ENCODE measurements at places on chromosomes 6 and 20. TPM values are rescaled to one million over a fixed set of nuclear protein-coding genes. Genes with fewer than 3 reads are reported as not detected.

Gene CCR6
- 0.20 TPM for polyA plus RNA-seq

Gene TRIM40
- polyA plus RNA-seq = not detected

Gene PNRC1
- 147 TPM for polyA plus RNA-seq

Gene BPIFA3
- polyA plus RNA-seq = not detected

Gene FNDC11
- polyA plus RNA-seq = 0.98 TPM

Gene HLA-DQB2
- 0.10 TPM for polyA plus RNA-seq

DNA sequence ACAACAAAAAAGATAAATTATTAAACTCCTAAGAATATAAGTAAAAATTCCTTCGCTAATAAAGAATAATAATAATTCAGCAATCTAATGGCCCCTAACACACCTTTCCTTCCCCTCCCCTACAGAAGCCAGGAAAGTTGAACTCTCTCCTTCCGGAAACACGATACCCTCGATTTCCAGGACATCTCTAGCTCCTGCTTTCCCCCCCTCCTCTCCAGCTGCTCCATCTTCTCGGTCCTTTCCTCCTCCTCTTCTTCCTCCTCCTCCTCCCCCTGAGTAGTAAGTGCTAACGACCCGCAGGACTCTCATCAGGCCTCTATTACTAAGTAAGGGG is 603 bp downstream of the TASP1 start:
- peak; percentile 2 for DNase-seq

DNA sequence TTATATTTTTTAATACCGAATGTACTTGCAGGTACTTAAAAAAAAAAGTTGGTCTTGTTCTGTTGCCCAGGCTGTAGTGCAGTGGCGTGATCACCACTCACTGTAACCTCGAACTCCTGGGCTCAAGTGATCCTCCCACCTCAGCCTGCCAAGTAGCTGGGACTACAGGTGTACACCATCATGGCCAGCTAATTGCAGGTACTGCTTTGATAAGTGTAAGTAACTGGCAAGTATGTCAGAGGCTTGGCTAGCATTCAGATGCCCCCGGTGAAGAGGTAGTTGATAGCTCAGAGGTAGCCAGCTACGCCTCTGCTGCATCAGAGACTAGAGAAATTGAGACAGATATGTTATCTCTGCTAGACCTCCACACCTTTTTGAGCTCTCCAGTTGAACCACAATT is 40.5 kb downstream of the BTBD9 start:
- no peak for DNase-seq

- DNase-seq = peak; percentile 28
These were observed 45.5 kb downstream of the STX11 start for GRCh38 chr6:144195671-144196270.

DNA sequence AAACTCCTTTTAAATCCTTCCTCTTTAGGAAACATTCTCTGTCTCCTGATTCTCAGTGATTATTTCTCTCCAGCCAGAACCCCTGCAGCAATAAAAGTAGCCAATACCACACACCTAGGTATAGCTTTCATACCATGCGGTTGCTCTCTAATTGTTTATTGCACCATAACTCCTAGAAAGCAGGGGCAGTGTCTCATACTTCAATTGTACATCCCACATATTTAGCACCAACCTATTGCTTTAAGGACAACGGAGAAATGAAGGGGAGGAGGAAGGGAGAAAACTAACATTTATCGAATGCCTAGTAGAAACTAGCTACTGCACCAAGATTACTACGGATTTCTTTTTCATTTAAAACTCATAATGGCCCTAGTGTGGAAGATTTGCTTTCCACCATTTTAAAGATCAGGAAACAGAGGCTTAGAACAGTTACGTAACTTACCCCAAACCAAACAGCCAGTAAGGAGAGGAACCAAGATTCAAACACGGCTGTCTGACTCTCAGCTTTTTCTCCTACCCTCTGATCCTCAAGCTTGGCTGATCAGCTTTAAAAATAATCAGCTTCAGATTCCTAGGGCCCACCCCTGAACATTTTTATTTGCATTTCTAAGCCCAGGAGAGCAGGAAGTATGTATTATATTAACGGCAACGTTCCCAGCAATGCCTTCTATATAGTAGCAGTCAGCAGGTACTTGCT is 43.4 kb upstream of the ATXN1 start:
- DNase-seq = no peak

GRCh38 chr6:131937703-131938631 is 13.2 kb downstream of the CCN2 start:
- no peak for DNase-seq

DNA sequence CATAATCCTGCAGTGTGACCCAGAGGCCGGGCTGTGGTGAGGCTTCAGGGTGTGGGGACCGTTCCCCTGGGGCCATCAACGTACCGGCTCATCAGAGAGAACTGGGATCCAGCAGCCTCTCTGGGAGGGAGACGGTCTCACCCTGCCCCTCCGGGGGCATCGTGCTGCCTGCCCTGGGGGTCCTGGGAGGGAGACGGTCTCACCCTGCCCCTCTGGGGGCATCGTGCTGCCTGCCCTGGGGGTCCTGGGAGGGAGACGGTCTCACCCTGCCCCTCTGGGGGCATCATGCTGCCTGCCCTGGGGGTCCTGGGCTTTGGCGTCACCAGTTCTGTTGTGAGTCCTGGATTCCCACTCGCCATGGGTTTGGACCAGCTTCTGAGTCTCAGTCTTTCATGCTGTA is 17.1 kb downstream of the SMOC2 start:
- DNase-seq = no peak

GRCh38 chr20:4136078-4136966 is 121.0 kb upstream of the RNF24 start:
- no peak for DNase-seq

DNA sequence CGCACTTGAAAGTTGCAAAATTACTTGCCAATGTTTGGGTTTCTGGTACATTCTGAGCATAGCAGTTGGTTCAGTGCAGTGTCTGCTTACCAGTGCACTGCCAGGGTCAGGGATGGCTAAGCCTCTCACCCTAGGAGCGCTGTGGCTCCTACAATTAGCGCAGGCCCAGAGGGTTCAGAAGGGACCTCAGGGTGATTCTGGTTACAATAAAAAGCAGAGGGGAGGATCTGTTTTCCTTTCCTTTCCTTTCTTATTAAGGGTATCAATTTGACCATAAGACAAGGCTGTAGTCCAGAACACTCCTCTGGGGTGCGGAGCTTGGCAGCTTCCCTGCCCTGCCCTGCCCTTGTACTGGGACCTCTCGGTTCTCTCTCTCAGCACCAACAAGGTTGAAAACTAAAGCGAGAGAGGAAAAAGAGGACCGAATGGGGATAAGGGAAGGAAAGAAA is 2.6 kb downstream of the MAFB start:
- no peak for DNase-seq

- DNase-seq = no peak
These were observed 140.6 kb upstream of the SLC22A16 start for GRCh38 chr6:110617057-110617456.

GRCh38 chr20:62736407-62737071 is 27.9 kb downstream of the NTSR1 start:
- no peak for DNase-seq

DNA sequence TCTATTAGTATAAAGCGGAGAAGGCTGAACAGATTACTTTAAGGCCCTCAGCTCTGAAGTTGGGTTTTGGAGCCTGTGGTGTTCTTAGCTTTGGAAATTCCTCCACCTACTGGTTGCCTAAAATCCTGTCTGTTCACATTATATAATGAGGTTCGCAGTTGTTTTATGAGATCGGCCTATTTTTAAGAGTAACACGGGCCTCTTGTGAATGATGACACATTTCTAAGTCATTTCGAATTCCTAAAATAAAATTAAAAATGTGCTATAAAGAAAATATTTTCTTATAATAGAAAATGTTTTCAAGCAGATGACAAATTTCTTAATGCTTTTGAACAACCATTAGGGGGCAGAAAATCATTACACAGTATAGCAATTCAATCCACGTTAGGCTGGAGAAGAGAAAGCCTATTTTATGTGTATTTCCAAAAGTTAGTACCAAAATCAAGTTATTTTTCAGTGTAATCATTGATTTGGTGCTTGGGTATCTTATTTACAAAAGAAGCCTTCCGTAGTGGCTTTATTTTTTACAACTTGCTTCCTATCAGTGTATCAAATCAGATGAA is 15.8 kb upstream of the FAM8A1 start:
- peak; percentile 64 for DNase-seq

DNA sequence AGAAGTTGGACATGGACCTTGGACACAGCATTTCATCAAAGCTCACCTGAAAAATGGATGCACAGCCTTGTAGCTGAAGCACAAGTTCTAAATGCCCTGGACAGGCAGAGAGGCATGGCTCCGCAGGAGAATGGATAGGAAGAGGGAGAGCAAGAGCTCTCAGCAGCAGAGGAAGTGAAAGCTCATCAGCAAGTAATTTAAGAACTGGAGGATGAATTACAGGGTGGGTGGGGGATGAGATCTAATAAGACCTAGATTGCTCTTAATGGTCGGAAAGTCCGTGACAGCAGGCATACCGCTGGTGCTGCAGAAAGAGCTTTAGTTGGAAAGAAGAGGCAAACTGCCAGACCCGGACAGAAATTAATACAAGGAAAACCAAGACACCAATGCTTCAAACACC is 37.3 kb upstream of the SAYSD1 start:
- DNase-seq = no peak

DNA sequence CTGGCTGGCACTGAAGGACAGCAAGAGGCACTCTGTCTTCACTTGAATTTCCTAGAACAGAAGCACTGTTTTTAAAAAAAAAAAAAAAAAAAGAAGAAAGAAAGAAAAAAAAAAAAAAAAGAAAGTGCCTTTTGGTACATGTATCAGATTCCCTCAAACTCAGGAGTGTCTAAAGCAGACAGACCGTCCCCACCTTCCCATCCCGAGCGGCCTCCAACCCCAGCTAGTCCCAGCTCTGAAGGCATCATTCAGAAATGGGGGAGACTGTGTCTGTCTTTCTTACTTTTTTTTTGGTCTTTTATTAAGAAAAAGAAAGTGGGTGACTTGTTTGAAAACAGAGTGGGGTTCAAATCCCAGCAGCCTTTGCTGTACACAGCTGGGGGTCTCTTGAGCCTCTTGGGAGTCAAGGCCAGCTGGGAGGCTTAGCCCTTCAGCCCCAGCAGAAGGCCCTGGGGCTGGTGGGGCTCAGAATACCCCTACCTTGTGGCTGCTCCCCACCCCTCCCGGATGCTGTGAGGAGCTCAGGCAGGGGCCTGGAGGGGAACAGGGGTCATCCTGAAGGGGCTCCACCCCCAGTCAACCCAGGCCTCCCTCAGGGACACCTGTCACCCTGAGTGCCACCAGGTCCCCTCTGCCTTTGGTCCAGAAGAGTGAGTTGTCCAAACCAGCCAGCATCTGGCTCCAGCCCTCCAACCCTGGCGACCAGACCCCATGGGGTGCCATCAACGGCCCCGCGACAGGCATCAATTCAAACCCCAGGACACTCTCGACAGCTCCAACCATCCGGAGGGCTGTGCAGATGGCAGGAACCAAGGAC is 128.3 kb downstream of the TAF4 start:
- DNase-seq = no peak

DNA sequence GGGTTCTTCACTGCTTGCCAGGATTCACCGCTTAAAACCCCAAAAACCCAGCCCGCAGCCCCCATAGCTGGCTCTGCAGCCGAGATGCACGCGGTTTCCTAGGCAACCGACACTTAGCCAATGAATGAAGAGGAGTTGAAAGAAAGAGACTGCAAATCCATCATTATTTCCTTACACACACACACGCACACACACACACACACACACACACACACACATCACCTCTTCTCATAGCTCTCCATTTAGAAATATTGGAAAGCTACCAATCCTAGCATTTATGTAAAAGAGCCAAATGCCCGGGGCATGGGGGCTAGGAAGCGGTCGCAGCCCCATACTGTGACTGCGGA is 3.4 kb upstream of the TUBB2B start:
- DNase-seq = no peak

DNA sequence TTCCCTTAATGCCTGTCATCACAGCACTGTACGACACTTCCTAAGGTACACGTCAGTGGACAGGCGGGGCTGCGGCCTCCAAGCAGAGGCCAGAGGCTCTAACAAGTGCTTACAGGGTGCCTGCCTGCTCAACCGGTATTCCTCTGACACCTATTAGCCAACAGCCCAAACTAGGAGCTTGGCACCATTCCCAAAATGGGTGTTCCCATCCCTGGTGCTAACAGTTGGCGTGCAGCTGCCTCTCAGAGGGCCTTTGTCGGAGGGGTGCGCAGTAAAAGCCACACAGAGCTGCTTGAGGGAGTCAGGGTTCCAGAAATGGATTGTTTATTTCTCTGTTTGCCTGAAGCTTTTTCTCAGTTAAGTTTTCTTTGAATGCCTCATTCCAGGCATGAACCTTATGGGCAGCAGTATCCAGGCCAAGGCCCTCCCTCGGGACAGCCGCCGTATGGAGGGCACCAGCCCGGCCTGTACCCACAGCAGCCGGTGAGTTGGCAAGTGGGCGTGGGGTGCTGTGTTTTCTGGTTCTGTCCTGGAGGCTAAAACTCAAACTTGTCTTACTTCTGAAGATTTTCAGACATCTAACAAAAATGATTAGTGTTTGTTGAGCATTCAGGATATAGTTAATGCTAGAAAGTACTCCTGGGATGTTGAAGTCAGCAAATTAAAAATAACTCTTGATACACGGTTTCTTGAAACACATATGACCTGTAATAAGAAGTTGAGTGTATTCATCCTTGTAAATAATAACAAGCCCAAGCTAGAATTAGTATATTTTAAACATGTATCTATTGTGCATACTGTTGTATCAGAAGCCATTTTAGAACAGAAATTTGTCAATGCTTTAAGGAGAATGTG is 124.7 kb downstream of the TMEM242 start:
- DNase-seq = peak; percentile 77

DNA sequence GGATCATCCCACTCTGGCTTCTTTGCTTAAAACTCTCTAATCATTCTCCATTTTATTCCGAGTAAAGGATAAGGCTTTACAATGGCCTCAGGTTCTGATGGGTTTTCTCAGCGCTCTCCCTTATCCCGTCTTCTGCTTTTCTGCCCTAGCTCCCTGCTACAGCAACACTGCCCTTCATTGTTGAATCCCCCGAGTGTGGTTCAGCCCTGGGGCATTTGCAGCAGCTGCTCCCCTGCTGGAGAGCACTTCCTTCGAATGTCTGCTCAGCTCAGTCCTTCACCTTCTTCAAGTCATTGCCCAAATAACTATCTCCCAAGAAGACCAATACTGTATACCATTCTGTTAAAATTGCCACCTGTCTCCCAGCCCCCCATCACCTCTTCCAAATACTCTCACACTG is 111.8 kb downstream of the TBXT start:
- no peak for DNase-seq

DNA sequence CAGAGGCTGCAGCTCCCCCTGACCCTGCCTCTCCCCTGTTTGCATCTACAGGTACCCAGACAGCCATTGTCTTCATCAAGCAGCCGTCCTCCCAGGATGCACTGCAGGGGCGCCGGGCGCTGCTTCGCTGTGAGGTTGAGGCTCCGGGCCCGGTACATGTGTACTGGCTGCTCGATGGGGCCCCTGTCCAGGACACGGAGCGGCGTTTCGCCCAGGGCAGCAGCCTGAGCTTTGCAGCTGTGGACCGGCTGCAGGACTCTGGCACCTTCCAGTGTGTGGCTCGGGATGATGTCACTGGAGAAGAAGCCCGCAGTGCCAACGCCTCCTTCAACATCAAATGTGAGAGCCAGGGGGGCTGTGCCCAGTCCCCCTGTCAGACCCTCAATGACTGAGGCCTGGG is 42.1 kb upstream of the SRF start:
- DNase-seq = no peak

Measured in urinary bladder (tissue), 4 donors.